ENCODE measurements at places on chromosomes 7 and 10.
A peak's percentile ranks its signal among the peaks of the same experiment; 100 is the strongest.

GRCh38 chr7:103301441-103301840, 4.2 kb downstream of the PMPCB start:
- DNase-seq: no peak

DNA sequence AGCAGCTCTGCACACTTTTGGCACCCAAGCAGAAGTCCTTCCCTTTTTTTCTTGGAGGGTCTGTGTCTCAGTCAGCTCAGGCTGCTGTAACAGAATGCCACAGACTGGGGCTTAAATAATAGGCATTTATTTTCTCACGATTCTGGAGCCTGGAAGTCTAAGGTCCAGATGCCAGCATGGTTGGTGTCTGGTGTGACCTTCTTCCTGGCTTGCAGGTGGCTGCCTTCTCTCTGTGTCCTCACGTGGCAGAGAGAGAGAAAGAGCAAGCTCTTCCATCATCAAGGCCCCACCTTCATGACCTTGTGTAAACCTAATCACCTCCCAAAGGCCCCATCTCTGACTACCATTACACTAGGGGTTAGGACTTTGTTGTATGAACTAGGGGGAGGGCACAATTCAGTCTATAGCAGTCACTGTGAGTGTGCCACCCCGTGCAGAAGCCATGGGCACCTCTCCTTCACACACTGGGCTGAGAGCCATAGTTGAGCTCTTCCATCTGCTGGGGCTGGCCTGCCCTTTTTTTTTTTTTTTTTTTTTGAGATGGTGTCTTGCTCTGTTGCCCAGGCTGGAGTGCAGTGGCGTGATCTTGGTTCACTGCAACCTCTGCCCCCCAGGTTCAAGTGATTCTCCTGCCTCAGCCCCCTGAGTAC, 80.3 kb downstream of the OAT start:
- no peak for DNase-seq

DNA sequence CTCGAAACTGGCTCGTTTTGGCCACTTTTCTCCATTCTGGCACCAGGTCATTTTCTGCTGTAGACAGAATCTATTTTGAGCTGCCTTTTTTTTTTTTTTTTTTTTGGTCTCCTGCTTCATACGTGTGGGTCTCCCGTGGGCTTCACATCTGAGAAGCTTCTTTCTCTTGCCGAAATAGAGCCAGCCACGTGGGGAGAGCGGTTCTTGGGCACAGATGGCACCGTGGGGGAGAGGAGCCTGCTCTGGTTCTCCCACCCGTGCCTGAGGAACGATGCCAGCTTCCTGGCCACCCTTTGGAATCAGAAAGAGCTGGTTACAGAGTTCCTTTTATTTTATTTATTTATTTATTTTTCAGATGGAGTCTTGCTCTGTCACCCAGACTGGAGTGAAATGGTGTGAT, 48.7 kb upstream of the OCM2 start:
- DNase-seq: no peak

DNA sequence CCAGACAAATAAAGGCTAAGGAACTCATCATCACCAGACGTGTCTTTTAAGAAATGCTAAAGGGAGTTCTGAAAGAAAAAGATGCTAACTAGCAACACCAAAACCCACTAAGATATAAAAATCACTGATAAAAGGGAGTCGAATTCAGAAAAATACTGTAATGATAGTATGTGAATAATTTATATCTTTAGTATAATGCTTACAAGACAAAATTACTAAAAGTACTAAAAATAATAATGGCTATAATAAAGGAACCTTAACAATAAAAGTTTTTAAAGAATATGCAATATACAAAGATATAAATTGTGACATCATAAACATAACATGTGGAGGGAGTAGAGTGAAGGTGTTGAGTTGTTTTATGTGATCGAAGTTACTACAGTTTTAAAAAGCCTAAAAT, 28.3 kb downstream of the HPSE2 start:
- DNase-seq: no peak

GRCh38 chr10:103552856-103553742, 59.6 kb downstream of the NEURL1 start:
- no peak for DNase-seq

- DNase-seq: no peak
Observed at GRCh38 chr10:99754670-99755069, 22.6 kb downstream of the CUTC start.

DNA sequence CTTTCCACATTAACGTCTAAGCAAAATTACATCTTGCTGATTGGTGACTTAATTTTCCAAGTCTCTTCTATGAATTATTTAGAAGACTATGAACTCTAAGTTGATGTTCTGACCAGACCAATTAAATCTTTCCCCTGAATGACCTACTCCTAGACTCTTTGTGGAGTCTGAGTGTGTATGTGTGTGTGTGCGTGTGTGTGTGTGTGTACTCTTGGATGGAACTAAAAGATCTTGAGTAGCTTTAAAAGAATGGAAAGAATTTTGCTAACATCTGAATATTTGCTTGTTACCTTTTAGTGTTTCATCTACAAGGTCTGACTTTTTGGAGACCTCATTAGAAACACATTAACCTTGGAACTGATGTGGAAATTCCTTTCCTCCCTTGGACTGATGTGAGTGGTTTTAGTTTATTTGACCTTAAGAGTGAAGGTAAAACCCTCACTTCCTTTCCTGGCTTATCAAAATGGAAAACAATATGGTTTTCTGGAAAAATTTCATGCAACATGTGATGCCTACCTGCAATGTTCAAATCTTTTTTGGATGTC, 257.1 kb downstream of the GATA3 start:
- no peak for DNase-seq

DNA sequence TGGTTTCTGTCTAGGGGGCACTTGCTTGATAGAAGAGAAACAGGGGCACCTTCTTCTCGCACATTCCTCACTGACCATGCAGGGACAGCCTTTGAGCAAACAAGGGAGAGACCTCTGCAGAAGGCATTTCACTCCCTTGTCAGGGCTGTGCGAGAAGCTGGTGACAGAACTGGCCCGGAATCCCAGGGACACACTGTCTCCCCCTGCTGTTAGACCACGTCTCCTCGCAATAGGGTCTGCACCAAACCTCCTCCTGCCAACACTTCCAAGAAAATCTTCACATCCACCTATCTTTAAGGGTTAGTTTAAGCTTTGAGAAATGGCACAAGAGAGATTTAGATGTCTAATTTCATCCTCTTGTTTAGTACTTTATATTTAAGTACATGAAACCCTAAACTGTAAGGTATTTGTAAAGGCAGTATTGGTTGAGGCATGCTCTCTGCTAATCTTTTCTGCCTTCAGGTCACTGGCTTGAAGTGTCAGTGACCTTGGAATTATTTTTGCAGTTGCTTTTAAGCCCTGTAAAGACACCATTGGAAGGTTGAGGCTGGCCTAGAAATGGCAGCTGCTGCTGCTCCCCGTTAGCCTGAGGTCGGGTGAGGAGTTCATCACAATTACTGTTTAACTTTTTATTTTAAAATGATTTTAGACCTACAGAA, 37.0 kb downstream of the RBM20 start:
- no peak for DNase-seq

DNA sequence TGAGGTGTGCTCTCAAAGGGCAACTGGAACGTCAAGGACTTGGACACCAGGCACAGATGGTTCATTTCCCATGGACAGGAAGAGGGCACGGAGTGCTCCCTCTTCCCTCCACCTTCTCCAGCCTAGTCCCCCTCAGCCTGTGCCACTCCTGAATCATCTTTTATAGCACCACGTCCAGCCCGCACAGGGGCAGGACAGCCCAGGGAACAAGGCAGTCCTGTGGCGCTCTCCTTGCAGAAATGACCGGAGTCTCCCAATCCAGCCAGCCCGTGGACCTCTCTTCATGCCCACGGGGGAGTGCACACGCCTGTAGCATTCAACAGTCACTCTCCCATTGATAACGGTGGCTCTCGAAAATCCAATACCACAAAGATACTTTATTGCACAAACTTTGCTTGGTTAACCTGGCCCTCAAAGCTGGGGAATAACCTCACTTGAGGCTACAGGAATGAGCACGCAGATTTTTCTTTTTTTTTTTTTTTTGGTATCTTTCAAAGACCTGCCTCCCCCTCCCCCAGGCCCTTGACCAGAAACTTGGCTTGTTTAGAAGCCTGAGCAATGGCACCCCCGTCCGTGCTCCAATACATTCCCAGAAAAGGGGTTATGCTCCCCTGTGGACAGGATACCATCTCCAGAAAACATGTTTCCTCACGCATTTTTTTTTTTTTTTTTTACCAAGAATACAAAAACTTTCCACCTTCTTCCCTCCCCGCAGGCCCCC, 733 bp downstream of the PRKCQ start:
- no peak for DNase-seq

DNA sequence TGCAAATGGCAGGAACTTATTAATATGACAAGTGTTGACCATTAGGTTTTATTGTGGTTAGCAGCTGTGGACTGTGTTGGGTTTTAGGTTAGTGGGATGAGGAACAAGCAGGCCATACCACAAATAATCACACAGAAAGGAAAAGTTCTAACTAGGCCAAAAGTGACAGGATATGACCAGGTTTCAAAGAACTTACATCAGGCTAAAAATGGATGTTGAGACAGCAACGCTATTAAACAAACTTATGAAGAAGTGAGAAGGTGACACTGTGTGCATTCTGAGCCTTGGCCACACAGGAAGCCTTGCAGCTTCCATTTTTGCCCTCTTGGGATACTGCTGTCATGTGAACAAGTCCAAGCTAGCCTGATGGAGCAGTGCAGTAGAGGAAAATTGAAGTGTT, 568.8 kb downstream of the HTR7 start:
- no peak for DNase-seq

- DNase-seq: peak; percentile 1
Observed at GRCh38 chr7:134327896-134328295, 11.2 kb upstream of the SLC35B4 start.

DNA sequence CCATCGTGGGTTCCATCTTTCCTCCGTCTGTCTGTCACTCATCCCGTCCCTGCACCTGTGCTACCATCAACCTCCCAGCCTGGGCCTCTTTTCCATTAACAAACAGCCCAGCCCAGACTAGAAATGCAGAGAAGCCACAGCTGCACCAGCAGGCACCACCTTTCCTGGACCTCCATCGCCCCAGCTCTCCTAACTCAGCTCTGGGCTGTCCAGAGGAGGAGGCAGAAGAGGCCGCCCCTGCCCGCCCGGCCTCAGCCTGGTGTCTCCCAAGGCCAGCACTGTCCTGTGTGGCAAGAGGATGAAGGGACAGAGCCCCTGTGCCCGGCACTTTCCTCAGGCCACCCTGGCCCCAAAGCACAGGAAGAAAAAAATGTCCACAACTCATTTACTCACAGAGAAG, 225.6 kb downstream of the PTPRN2 start:
- DNase-seq: no peak

DNA sequence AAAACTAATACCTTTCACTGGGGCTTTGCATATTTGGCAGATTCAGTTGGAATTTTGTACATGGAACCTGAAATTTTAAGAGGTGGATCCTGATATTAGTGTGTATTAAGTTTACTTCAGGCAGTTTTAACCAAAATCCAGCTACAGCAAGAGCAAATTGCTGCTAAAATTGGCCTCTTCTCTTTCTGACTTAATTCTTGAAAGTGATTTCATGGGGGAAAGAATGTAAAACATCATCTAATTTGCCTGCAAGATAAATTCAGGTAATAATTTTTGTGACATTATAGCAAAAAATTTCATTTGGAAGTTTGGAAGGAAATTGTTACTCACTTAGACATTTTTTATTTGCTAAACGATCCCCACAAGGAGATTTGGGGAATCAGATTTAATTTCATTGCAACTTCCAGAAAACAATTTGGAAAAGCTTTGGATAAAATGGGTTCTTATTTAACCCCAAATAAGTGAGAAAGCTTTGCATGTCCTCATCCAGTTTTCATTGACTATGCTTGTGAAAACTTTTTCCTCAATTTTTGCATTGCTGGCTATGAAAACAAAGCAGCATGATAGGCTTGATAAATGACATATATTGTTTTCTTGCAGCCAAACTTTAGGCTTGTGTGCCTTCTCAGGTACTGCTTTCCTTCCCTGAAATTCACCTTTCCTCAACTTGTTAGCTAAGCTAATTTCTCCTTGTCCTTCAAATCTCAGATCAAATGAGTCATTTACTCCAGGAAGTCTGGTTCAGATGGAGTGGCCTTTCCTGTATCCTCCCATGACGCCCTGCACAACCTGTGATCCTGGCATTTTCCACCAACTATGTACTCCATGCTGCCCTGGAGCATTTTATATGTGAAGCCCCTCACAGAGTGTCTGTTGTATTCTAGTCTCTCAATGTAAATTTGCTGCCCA, 27.4 kb upstream of the ZNF438 start:
- no peak for DNase-seq

- no peak for DNase-seq
Observed at GRCh38 chr10:105656856-105657255, 1015.8 kb downstream of the SORCS3 start.

- DNase-seq: no peak
Observed at GRCh38 chr10:88213065-88213605, 349.7 kb downstream of the PTEN start.

DNA sequence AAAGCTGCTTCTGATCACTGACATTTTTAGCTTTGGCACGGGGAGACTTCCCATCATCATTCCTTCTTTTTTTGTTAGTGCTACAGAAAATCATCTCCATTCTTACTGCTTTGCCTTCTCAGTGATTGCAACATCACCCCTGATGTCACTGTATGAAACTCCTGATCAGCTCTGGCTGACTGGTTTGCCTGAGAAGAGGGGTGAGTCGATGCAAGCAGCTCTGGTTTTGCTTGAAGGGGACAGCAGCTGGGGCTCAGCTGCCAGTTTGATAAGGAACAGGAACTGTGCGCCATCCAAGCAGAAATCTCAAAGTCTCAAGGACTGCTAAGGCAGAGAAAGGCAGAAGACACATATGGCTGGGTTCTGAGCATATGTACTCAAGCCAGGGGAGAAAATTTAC, 808.5 kb upstream of the CELF2 start:
- DNase-seq: no peak

DNA sequence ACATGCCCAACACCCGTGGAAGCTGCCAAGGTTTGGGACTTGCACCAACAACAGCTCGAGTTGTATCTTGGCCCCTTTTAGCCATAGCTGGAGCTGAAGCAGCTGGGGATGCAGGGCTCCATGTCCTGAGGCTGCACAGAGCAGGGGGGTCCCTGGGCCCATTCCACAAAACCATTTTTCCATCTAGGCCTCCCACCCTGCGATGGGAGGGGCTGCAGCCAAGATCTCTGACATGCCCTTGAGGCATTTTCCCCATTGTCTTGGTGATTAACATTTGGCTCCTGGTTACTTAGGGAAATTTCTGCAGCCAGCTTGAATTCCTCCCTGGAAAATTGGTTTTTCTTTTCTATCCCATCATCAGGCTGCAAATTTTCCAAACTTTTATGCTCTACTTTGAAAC, 637.8 kb upstream of the VSTM2A start:
- DNase-seq: no peak

GRCh38 chr7:41503438-41503837, 199.5 kb downstream of the INHBA start:
- DNase-seq: no peak
